ENCODE measurements at places on chromosomes 5 and 9.
A peak's percentile ranks its signal among the peaks of the same experiment; 100 is the strongest.

DNA sequence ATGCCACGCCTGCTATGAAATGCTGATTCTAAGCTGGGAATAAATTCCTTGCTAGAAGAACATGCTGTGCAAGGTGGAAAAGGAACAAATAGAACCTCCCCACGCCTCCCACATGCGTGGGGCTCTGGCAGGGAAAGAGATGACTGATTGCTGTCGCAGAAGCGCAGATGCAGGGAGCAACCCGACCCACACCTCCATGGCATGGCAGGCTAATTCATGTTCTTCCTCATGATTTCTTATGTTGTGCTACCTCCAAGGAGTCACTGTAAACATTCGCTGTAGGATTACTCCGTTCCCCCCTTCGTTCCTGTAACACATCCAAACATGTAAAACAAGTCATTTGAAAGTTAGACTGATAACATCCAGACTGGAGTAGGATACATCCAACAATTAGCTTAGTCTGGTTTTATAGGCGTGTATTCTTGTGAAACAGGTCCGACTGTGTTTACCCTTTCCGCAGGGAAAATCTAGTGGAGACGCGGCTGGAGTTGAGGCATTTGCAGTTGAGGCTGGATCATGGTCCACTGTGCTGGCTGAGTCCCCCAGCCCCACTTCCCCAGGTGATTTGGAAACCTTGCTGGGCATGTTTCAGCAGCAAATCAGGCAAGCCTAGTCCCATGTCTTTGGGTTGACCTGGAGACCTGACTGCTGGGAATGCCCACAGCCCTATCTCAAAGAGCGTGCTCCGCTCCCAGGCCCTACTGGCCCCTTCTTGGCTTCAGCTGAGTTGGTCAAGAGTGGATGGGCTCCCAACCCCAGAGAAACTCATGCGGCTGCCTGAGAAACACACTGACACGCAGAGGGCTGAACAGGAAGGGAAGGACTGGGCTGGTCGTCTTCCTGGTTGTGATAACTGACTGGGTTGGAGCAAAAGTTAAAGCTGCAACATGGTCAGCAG is 24.8 kb upstream of the ANKRD33B start:
- no peak for DNase-seq

GRCh38 chr5:125756456-125756855 is 666.8 kb upstream of the GRAMD2B start:
- no peak for DNase-seq

- DNase-seq = peak; percentile 55
Measured at GRCh38 chr5:137752905-137753690, 1.1 kb downstream of the HNRNPA0 start.

GRCh38 chr9:89022001-89022759 is 30.9 kb downstream of the S1PR3 start:
- DNase-seq = no peak

- DNase-seq = no peak
Measured at GRCh38 chr5:31476738-31477141, 55.2 kb downstream of the DROSHA start.

DNA sequence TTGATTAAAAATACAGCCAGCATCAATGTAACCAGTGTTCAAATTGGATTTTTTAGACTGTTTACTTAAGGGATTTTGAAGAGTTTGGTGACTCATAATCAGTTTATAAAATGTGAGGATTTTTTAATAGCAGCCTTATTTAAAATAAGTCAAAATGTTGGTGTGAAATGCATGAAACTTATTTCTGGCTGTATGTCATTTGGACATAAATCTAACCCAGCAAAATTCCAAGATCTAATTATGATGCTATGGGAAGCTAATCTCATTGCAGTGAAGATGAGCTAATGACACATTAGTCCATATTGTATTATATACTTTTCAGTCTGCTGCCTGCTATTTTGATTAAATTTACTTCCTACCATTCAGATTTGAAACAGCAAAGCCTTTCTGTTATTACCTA is 140.3 kb downstream of the AOPEP start:
- no peak for DNase-seq

DNA sequence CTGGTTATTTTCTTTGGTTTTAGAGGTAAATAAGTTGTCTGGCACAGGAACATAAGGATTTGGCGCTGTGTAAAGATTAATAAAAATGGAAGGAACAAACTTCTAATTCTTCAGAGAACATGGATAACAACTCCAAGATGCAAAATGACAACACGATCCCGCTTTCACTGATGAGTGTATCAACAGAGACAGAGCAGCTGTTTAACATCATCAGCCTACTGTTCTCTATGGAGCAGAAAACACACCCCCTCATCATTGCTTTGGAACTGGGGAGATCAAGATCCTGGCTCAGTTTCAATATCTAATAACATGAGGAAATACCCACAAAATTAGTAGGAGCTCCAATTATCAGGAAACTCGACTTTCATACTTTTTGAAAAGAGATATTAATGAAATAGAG is 8.3 kb upstream of the GAS1 start:
- DNase-seq = no peak

DNA sequence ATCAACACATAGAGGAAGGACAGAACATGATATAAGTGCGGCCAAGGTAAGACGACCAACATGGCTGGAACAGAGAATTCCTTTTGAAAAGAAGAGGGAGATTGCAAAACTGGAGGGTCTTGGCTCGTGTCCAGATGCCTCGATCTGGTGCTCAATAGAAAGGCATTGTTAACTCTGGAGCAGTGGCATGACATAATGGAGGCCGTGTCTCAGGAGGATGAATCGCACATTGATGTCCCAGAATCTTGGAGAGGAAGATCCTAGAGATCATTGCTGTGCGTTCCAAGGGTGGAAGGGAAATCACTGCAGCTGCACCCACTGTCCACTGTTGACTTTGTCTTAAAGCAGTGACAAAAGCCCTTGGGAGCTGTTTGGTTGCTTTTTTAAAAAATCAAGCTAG is 30.9 kb downstream of the GRAMD2B start:
- peak; percentile 15 for DNase-seq

DNA sequence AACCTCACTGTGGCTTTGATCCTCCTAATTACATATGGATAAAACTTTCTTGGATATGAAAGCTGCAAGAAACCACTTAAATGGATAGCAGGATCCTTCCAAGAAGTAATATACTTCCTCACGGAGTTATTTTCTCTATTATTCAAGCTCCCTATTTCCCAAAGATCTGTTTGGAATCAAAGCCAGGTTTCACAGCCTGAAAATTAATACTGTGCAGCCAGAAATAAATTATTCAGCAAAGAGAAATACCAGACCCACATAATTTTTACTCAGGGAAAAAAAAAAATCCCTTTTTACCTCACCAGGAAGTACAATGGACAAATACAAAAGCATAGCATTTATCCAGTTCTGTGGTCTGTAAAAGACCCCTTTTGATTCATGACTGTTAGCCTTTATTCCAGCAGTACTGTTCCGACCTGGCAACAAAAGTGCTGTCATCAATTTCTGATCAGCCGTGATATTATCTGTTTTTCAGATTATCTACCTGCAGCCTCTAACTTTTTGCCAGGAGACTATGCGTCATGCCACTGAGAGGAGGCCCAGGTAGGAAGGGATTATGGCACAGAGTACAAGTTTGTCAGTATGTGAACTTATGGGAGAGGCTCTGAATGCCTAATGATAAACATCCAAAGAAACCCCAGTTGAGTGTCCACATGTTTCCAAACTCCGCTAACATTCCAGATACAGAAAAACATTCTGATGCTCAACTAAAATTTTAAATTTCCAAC is 57.0 kb downstream of the FBN2 start:
- DNase-seq = no peak

DNA sequence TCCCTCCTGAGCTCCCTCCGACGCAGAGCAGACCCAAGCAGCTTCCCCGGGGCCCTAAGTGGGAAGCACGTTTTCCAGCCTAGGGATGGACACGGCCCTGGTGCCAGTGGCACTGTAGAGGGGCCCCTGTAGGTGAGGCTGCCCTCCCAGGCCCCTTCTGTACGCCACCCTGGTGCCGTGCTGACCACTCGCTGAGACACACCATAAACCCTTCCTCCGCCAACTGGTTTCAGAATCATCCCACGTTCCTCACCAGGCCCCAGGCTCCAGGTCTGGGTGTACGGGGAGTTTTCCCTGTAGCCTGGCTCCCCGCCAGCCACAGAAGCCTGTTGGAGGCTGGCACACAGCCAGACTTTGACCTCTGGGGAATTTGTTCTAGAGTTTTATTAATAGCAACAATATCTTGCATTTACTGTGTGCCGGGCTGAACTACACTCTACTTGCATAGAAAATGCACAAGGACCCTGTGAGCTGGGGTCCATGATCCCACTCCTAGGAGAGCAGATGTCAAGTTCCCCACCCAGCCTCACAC is 18.2 kb upstream of the WDR38 start:
- peak; percentile 70 for DNase-seq

DNA sequence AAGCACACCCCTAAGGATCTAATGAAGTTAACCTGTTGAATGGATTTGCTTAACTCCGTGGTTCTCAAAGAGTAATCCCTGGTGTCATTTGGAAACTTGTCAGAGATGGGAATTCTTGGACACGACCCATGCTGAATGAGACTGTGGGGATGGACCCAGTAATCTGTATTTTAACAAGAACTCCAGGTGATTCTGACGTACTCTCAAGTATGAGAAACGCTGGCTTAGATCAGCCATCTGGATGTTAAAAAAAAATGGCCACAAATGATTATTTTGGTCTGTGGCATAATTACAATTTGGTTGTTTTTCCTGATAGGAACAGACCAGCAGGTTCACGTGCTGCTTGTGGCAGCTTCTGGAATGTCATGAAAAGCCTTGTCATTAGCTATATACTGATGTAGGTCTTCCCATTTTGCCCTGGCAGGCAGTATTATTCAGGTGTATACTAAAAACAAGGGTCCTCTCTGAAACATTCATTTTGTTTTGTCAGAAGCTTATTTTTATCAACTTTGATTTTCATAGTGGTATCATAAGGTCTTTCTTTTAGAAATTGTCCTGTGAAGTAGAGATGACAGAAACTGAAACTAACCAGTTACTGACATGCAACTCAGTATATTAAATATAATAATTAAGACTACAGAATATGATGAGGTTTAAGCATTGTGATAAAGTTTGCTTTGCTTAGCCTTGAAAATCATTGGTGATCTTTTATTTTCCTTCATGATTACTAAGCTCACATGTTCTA is 15.4 kb downstream of the CPEB4 start:
- no peak for DNase-seq

- DNase-seq = peak; percentile 99
Measured at GRCh38 chr9:127838375-127839078, 15.9 kb downstream of the ENG start.

GRCh38 chr5:111345731-111346130 is 121.5 kb downstream of the CAMK4 start:
- DNase-seq = peak; percentile 14

DNA sequence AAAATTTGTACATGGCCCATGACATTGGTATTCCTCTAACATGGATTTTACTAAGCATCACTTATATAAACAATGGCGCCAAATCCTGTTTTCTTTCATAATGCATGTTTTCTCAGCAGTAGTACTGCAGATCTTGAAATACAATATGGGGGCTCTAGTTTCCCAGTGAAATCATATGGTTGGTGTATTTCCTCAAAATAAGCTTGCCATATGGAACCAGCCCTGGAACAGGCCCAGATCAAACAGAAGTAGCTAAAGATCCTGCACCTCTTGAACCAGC is 163.9 kb downstream of the ZNF608 start:
- DNase-seq = no peak

DNA sequence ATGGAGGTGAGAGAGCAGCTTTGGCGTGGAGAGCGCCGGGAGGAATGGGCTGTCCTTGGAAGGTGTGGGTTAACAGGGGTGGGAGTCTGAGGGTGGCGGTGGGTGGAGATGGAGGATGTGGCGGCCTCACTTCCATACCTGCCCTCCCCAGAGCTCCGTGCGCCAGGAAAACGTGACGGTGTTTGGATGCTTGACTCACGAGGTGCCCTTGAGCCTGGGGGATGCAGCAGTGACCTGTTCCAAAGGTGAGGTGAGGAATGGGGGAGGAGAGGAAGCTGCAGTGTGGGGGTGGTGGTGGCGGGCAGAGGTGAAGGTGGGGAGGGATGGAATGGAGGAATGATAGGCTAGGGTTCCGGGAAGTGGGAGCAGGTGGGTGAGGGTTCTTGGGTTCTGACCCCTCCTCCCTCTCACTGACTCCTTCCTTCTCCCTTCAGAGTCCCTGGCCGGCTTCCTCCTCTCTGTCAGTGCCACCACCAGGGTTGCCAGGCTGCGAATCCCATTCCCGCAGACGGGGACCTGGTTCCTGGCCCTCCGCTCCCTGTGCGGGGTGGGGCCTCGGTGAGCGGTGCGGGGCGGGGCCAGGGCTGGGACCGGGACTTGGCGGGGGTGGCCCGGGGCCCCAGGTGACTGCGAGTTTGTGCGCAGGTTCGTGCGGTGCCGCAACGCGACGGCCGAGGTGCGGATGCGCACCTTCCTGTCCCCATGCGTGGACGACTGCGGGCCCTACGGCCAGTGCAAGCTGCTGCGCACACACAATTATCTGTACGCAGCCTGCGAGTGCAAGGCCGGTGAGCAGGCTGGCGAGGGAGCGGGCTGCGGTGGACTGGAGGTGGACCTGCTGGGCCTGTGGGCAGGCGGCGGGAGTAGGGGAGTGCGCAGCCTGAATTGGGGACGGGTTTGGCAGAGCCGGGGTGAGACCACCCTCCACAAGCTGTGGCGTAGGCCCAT is 17.1 kb downstream of the TMEM8B start:
- no peak for DNase-seq

DNA sequence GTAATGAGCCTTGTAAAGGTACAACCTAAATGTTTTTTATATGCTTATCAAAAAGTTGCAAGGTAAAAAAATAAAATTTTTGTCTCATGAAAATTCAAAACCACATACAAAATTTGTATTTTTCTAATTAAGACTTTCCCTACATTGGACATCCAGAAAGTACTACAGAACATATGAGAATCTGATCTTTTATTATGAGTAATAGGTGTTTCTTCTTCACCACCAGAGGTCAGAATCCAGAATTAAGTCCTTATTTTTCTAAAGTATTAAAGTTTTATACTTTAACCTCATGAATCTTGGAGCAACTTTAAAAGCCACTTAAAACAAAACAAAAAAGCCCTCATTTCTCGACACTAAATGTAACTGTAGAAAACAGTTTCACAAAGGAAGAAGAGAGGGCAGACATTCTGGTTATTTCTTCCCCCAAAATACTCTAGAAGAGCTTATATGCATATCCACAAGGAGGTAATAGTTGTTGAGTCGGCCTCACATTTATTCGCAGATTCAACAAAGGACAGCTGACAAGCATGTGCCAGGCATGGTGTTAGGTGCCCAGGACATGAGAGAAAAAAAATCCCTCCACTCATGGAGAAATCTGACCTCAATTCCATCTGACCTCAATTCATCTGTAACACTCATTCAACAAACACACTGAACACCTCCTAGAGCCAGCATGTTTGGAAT is 69.3 kb downstream of the MLLT3 start:
- DNase-seq = no peak

DNA sequence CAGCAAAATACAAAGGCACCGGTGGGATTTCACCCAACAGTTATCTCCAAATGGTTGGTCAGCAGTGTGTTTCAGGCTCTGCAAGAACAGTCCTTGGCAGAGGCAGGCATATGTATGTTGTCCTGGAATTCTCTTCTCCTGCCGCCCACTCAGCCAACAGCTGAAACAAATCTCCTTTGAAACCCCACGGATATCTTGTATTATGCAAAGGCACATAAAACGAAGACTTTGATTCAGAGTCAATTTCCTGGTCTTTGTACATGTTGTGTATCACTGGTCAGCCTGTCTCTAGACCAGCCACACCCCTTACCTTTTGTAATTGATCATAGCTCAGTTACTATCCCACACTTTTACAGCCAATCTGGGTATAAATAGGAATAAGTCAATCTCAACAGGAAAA is 29.2 kb downstream of the FREM1 start:
- no peak for DNase-seq

GRCh38 chr5:125038477-125038876 is 292.0 kb upstream of the ZNF608 start:
- no peak for DNase-seq
